SIG-M5 (cell line): ENCODE measurements at places on chromosomes 3 and 15.

DNA sequence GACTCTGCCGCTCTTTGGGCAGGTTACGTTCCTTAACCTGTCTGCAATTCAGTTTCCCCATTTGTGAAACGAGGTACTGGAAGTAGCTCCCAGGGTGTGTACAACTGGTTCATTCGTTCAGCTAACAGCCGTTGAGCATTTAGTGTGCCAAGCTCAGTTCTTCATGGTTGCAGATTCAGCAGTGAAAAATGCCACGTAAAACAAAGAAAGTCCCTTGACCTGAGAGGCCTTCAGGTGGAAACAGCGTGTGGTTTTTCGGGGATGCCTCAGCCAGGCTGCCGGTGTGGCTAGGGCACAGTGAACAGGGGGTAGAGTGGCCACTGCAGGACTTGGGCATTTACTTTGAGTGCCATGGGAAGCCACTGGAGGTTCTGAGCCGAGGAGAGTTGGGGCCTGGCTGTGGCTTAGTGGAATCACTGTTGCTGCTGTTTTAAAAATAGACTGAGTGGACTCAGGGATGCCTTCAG, 4.7 kb downstream of the SYNM start:
- DNase-seq: no peak

- DNase-seq: no peak
These were observed 87.5 kb upstream of the CADPS start for GRCh38 chr3:62962714-62963113.

DNA sequence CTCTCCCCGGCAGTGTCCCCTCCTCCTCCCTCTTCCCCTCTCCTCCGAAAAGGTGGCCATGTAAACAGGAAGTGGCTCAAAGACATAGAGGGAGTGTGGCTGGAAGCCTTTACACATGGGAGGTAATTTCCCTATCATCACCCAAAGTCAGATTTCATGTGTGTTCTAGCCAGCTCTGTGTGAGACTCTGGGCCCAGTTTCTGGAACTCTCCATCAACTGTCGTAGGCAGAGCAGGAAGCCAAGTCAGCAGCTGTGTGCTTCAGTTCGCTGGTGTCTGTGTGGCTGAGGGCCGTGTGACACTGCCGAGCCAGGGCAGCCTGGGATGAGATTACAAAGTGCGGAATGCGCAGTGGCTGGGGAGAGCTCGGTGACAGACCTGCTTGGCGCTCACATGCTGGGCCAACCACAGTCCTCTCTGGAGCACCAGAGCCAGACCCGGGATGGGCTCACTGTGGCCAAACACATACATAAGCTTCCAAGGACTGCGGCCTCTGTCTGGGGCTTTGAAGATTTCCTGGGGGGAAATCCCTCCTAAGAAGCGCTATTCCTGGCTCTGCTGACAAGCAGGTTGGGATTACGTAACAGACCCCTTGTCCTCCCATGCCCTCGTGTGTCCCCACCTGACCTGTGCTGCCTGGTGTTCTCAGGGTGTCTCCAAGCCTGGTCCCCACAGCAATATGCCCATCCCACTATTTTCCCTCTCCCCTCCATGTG, 50.7 kb downstream of the UMPS start:
- DNase-seq: no peak

- no peak for DNase-seq
These were observed 51.6 kb upstream of the BLM start for GRCh38 chr15:90665288-90666134.

DNA sequence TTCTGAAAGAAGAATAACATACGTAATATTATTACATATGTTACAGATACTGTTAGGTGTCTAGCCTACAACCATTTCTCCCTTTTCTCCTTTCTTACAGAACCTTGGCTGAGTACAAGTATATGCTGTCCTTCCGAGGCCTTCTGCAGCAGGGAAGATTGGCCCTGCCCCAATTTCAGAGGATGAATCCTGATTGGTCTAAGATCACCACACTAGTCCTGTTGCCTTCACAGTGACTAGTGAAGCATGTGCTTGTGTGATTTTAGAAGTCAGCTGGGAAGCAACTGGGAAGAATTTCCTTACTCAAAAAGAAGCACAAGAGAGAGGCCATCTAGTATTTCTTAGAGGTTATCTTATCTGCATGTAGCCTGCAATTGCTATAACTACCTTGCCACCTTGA, 30.6 kb upstream of the MECOM start:
- no peak for DNase-seq
